ENCODE measurements at places on chromosomes 5 and 9.

GRCh38 chr5:113056988-113057387 is 80.4 kb downstream of the DCP2 start:
- no peak for DNase-seq

DNA sequence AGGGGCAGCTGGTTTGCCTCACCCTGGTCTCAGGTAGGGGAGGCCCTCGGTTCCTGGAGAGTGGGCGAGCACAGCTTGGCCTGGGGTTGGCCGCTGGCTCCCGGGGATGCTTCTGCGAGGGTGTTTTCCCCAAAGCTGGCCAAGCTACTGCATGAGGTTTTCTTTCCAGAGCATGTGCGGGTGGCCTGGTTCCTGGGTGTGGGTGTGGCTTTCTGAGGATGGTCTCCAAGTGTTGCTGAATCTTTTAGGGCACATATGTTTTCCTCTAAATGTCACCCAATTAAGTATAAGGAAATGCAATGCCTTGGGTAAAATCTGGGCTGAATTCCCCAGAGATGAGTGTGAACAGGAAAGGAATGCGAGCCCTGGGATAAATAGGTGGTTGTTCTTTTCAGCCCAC is 115.8 kb upstream of the ICE1 start:
- no peak for DNase-seq

GRCh38 chr5:134851307-134851923 is 5.6 kb downstream of the C5orf24 start:
- no peak for DNase-seq

DNA sequence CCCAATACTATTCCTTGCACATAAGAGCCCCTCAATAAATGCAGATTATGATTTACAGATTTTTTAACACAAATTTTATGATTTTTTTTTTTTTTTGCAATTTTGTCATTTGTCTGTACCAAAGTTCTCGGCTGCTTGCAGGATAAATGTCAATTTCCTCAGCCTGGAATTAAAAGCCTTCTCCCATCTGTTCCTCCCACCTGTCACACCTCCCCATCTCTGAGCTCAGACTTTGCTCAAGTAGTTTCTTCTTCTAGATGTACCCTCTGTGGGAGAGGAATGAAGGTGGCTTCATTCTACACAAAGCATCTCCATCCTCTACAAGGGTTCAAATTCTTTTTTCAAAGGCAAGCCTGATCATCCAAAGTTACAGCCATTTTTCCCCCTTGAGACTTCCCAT is 153.7 kb upstream of the GRAMD2B start:
- no peak for DNase-seq

GRCh38 chr5:816176-816575 is 31.6 kb upstream of the ZDHHC11B start:
- no peak for DNase-seq

GRCh38 chr9:72649127-72649442 is 127.7 kb downstream of the TMC1 start:
- no peak for DNase-seq

GRCh38 chr9:2257248-2257929 is 242.2 kb downstream of the SMARCA2 start:
- no peak for DNase-seq

DNA sequence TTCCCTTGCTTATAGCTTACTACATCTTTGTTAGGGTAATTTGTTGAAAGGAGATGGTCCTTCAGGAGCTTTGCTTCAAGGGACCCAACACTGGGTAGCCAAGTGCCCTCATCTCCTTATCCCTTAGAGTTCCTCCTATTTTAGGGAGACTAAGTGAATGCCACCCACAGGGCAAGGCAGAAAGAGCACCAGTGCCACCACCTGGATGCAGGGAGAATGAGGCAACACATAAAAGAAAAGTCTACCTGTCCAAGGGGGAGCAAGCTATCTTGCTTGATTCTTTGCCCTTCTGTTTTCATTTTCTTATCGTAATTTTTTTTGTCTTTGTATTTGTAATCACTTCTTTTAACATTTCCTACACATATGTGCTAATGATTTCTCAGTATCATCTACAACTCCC is 205.5 kb downstream of the NPR3 start:
- no peak for DNase-seq

GRCh38 chr9:71920456-71921189 is 9.2 kb downstream of the C9orf85 start:
- DNase-seq: no peak

GRCh38 chr5:180523629-180524466 is 29.7 kb downstream of the CNOT6 start:
- no peak for DNase-seq

- DNase-seq: no peak
Measured at GRCh38 chr9:109771087-109771486, 8.9 kb upstream of the PALM2AKAP2 start.

DNA sequence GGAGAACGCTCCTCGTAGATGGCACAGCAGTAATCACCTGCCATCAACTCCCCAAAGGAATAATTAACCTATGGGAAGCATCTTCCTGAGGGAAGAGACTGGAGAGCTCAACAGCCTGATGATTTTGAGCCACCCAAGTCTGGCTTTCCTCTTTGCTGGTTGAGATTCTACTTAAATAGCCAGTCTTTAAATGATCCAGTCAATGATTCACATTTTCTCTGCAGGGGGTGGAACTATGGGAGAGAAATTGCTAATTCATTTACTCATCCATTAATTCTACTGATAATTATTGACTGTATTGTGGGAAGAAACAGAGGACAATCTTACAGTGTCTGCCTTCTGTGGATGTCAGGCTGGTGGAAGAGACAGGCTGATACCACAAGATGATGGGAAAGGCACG is 355.0 kb upstream of the PANK3 start:
- DNase-seq: no peak

DNA sequence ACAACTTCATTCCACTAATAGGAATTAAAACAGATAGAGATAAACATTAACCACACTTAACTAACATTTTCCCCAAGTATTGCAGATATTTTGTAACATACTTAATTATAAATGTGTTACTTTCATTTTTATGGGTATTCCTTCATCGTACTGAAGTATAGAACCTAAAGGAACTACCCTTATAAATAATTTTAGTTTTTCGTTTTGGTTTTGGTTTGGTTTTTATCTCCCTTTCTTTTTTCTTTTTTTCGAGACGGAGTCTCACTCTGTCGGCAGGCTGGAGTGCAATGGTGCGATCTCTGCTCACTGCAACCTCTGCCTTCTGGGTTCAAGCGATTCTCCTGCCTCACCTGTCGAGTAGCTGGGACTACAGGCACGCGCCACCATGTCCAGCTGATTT is 60.1 kb upstream of the LMNB1 start:
- DNase-seq: no peak

- DNase-seq: no peak
Measured at GRCh38 chr9:98551511-98552286, 157.0 kb downstream of the GABBR2 start.

GRCh38 chr9:8632493-8632892 is 832.9 kb upstream of the DMAC1 start:
- no peak for DNase-seq

DNA sequence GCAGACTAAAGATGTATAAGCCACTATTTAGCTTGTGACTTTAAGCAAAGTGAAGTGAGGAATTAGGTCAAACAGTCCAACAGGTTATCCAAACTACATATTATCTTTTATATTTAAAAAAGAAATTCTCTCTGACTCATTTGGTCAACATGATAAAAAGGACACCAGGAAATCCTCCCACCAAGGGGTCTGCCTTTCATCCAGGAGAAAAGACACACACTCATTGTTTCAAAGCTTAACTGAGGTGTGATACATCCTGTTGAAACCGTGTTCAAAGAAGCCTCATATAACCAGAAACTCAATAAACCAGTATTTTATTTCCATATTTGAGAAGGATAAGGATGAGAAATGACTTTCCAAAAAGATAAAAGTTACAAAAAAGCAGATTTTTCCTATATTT is 417.1 kb downstream of the HCN1 start:
- no peak for DNase-seq

GRCh38 chr5:66585291-66585690 is 10.9 kb upstream of the MAST4 start:
- no peak for DNase-seq

- DNase-seq: no peak
Measured at GRCh38 chr9:5354184-5354583, 14.5 kb upstream of the RLN1 start.

- no peak for DNase-seq
Measured at GRCh38 chr5:38367410-38367809, 109.1 kb downstream of the EGFLAM start.

DNA sequence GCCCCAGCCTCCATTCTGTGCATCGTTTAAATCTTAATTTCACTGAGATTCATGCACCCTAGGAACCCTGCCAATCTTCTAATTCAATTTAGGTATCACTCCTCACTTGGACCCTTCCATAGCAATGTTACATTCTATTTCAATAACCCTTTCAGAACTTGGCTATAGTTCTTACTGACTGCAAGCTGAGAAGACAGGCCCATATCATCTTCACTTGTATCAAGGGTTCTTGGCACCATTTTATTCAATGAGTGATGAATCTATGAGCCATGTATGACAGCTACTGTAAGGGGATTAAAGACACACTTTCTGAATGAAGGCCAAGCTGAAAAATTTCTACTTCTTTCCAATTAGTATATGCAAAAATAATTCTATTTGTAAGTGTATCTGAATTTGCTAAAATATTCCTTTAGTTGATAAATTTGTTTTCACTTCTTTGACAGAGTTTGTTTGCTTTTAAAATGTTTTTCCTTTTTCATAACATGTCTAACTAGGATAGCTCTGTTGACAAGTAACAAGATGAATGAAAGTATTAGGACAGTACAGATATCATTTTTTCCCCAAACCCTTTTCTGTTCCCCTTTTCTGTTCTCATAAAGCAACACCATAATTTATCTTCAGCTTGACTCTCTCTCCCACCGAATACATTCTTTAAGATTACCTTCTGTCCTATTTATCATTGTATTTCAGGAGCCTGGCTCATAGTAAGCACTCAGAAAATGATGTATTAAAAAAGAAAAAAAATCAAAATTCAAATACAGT is 9.6 kb downstream of the ITGA2 start:
- DNase-seq: no peak

- peak; percentile 54 for DNase-seq
Measured at GRCh38 chr9:109792951-109793546, 13.1 kb downstream of the PALM2AKAP2 start.

- DNase-seq: no peak
Measured at GRCh38 chr9:90240541-90240940, 402.1 kb downstream of the DIRAS2 start.

DNA sequence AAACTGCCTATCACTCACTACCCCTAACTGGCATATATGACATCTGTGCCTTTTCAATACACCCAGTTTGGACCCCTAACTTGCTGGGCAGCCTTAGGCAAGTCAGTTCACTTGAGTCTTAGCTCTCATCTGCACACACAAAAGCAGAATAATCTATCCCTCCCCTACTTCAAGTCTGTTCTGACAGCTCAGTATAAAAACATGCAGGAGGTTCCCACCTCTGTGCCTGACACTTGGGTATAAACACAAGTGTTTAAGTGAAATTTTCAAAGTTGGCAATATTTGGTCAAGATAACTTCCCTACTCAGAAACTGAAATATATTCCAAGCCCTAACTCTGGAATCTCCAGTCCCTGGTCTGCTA is 12.6 kb downstream of the HNRNPH1 start:
- DNase-seq: no peak

DNA sequence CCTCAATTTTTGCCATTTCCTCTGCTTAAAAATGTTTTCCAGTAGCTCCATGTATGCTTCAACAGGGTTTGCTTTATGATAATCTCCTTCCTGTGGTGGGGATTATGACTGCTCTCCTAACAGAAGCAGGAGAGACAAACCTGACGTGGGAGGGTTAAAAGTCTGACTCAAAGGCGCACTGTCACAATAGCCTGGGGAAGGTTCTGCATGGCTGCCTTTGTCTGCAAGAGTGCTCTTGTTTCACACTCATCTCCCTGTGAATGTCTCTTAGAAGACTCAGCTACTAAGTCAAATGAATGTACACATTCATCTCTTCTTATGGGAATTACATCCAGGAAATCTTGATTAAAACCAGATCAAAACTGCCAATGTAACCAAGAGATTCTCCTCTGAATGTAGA is 90.9 kb upstream of the MTAP start:
- DNase-seq: peak; percentile 92

GRCh38 chr9:37917801-37918664 is 14.1 kb upstream of the SLC25A51 start:
- DNase-seq: no peak
